ENCODE measurements at places on chromosomes 2 and 18. TPM values are rescaled to one million over a fixed set of nuclear protein-coding genes. Genes with fewer than 3 reads are reported as not detected.
A peak's percentile ranks its signal among the peaks of the same experiment; 100 is the strongest.

- DNase-seq: no peak
These were observed 84.9 kb downstream of the MOGAT1 start for GRCh38 chr2:222756362-222756831.

DNA sequence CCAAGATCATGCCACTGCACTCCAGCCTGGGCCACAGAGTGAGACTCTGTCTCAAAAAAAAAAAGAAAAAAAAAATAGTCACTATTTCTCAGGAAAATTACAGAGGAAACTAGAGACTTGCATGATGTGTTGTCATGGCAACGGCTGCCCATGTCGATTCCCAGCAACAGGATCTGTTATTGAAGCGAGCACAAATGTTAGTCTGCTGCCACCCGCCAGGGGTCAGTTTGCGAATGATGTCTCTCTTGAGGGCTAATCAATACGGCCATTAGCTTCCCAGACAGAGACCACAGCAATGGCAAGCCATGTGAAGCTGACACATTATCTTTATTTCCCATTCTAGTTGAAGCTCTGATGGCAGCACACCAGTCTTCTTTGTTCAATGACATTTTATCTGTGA, 32.4 kb upstream of the ACYP2 start:
- peak; percentile 66 for DNase-seq

DNA sequence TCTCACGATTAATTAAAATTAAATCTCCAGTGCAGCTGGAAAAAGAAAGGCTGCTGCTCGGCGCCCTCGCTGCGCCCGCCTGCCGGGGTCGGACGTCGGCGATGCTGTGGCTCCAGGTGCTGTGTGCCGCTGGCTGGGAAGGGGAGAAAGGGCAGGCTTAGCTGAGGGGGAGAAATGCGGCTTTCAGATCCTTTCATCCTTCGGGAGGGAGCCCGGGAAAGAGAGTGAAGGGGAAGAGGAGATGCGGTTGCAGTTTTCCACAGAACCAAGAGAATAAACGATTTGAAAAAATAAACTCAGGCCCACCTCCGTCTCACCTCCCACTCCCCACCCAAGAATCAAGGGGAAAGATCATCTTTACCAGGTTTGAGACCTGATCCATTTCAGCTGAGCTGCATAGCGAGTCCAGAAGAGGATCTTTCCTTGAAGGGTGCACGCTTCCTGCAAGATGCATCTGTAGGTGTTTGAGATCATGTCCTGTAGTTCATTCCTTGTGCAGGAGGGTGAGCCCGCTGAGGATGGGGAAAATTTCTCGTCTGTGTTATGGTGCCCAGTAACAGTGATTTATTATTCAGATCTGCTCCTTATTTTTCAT, 495 bp downstream of the TMEM169 start:
- peak; percentile 67 for DNase-seq

SLC39A10 gene
- 344 TPM for polyA plus RNA-seq
